NCI-H524 treated with DMSO at 0.1 percent for 48 hours (cell line): ENCODE measurements at places on chromosomes 2 and 18.

- DNase-seq: no peak
Measured at GRCh38 chr2:7612969-7613368, 695.8 kb downstream of the RNF144A start.

DNA sequence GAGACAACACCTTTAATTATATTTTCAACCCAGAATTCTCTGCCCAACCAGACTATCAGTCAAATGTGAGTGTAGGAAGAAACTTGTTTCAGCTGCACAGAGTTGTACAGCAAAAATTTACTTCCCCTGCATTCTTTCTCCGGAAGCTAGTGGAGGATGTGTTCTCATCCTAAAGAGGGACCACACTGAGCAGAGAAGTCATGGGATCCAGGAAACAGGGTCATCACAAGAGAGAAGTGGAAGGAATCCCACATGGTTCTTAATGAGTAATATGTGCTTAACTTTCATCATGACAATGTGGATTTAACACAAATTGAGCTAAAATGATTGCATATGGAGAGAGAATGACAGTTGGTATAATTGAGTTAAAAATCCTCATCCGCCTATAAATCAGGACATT, 78.2 kb downstream of the INPP4A start:
- DNase-seq: no peak

GRCh38 chr2:229852565-229852964, 69.2 kb downstream of the TRIP12 start:
- DNase-seq: no peak

GRCh38 chr2:27849558-27850205, 40.5 kb downstream of the RBKS start:
- DNase-seq: no peak

- no peak for DNase-seq
Measured at GRCh38 chr18:9792565-9793245, 84.6 kb downstream of the RAB31 start.

GRCh38 chr2:86368161-86368824, 30.9 kb upstream of the REEP1 start:
- peak; percentile 82 for DNase-seq
